Fibroblast of villous mesenchyme (primary cell): ENCODE measurements at places on chromosomes 6 and 20. TPM values are rescaled to one million over a fixed set of nuclear protein-coding genes. Genes with fewer than 3 reads are reported as not detected.

GRCh38 chr6:104017410-104018381 is 842.0 kb downstream of the HACE1 start:
- no peak for DNase-seq

GRCh38 chr20:57251344-57251743 is 15.1 kb downstream of the BMP7 start:
- no peak for DNase-seq

DNA sequence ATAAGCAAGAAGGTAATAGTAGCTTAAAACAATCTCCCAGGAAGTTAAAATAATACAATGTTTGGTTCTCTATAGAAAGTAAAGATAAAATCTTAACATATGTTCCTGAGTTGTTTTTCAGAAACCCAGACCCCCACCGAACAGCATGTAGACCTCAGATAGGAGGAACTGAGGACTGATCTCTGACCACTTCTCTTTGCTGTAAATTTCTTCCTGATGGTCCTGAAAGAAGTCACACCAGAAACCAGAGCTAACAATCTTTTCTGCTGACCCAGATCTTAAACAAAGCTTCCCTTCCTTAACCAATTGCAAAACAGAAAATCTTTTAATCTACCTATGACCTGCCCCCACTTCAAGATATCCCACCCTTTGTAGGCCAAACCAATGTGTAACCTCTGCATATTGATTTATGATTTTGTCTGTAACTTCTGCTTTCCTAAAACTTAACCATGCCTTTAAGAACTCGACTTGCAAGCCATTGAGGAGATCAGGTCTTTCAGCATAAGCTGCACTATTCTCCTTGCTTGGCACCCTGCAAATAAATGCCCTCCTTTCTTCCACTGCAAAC is 21.9 kb upstream of the BEND6 start:
- no peak for DNase-seq

DNA sequence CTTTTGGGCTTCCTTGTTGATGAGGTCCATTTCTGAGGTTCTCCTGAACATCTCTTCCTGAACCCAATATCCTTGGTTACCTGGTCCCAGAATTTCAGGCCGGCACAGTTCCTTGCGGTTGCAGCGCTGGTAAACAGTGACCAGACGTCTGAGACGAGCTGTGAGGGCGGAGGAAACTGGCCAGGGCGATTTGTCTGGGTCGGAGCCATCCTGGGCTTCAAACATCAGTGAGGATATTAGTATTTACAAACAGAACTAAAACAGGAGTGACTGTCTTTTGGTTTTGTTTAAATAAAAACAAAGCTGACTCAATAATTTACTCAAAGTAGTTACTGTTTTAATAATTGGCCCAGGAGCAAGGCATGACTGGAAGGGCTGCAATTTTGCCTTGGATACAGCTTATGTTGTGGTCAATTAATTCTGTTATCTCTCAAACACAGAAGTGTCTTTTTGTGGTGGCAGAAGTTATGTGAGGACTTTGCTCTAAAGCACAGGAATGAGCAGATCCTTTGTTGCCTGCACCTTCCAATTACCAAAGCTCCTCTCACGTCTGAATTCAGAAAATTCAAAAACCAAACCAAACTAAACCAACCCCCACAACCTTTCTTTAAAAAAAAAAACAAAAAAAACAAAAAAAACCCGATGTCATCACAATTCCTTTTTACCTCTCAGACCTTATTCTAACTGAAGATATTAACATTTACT is 58.7 kb upstream of the EMILIN3 start:
- DNase-seq = peak; percentile 76

- no peak for DNase-seq
Observed at GRCh38 chr6:108531332-108531731, 29.4 kb upstream of the FOXO3 start.

- no peak for DNase-seq
Observed at GRCh38 chr6:51490101-51490500, 597.3 kb downstream of the PKHD1 start.

- peak; percentile 84 for DNase-seq
Observed at GRCh38 chr6:80174900-80175572, 68.6 kb downstream of the BCKDHB start.

- peak; percentile 84 for DNase-seq
Observed at GRCh38 chr20:31606804-31607639, 1.9 kb downstream of the ID1 start.

Gene TRIM31
- not detected in 2 replicates for total RNA-seq

Gene F13A1
- under 0.01 TPM in 1 of 2 replicates, not detected in the other for total RNA-seq

Gene GSTA3
- not detected in 2 replicates for total RNA-seq

GRCh38 chr20:38604873-38605303 is 3.3 kb downstream of the ARHGAP40 start:
- DNase-seq = peak; percentile 11

Gene MDFI
- total RNA-seq = not detected in 2 replicates

DNA sequence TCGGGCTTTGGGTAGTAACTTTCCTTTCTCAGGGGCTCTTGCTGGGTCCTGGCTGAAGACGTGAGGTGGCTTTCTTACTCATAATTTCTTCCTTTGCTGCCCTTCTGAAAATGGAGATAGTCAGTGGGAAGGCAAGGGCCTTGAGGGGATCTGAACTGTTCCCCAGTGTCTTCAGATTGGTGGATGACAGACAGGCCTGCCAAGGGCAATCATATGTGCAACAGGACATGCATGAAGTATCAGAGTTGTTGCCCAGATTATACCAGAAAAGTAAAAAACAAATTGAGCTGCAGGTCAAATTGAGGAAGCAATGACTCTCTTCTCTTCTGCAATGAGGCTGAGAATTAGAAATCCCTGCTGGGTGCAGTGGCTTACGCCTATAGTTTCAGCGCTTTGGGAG is 71.6 kb upstream of the PAX1 start:
- no peak for DNase-seq

- no peak for DNase-seq
Observed at GRCh38 chr6:140205795-140206593, 831.5 kb upstream of the CITED2 start.

Gene PKIB
- total RNA-seq = 12.2 and 13.8 TPM in 2 replicates

DNA sequence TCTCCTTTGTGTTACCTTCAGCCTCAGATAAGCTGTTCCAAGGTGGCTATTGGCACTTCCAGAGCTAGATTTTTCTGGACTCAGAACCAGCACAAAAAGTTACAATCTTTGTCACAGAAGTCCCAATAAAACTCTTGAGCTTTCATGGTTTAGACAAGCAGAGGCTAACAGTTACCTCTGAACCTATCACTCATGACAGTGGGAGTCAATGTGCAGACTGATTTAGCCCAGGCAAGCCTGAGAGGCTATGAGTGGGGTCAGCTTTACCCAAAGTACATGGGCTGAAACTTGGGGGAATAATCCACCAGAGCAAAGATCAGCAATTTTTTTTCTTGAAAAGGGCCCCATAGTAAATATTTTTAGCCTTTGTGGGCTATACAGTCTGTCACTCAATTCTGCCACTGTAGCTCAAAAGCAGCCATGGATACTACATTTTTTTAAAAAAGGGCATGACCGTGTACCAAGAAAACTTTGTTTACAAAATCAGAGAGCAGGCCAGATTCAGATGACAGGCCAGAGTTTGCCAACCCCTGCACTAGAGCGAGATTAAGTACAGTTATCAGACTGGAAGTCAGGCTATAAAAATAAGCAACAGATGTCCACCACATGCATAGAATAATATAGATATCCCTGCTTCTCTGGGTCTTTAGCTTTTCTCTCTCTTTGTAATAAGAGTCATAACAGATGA is 20.0 kb downstream of the CCN2 start:
- peak; percentile 86 for DNase-seq

- DNase-seq = no peak
Observed at GRCh38 chr6:125339653-125340052, 37.9 kb upstream of the HDDC2 start.

- DNase-seq = no peak
Observed at GRCh38 chr6:134230087-134230700, 87.7 kb downstream of the SGK1 start.

DNA sequence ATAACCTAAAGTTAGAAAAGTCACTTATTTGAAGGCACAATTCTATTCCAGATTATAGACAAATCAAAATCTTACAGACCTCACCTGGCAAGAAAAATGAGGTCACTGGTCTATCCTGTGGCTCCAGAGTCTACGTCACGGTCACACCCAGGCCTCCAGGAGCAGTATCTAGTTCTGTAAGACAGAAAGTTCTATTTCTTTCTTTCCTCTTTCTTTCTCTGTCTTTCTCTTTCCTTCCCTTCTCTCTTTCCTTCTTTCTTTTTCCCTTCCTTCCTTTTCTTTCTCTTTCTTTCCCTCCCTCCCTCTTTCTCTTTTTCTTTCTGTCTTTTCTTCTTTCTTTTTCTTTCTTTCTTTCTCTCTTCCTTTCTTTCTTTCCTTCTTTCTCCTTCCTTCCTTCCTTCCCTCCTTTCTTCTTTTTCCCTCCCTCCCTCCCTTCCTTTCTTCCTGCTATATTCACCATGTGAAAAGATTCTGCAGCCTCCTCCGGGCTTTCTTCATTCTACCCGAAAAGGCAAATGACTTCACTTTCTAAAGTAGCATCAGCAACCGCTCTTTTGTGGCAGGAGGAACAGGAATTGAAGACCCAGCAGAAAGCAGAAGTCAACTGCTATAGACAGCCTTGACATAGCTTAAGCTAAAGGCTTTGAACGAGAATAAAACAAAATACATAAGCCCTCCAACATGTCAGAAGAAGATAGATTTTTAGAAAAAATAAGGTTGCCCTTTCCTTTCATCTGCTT is 83.9 kb upstream of the SIRPG start:
- DNase-seq = no peak

DNA sequence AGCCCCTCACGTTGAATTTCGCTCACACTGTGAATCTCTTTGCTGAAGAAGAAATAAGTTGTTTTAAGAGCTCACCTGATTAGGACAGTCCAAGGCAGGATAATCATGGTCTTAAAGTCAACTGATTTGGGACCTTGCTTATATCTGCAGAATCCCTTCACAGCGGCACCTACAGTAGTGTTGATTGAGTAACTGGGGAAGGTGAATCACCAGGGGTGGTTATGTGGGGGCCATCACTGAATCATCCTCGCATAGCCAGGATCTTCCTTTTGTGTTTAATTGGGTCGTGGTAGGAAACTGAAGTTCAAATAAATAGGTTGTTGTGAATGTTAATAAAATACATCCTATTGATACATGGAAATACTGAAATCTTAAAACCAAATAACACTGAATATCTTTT is 20.2 kb upstream of the MICA start:
- peak; percentile 24 for DNase-seq

GRCh38 chr6:2793534-2794151 is 28.4 kb downstream of the WRNIP1 start:
- DNase-seq = no peak

DNA sequence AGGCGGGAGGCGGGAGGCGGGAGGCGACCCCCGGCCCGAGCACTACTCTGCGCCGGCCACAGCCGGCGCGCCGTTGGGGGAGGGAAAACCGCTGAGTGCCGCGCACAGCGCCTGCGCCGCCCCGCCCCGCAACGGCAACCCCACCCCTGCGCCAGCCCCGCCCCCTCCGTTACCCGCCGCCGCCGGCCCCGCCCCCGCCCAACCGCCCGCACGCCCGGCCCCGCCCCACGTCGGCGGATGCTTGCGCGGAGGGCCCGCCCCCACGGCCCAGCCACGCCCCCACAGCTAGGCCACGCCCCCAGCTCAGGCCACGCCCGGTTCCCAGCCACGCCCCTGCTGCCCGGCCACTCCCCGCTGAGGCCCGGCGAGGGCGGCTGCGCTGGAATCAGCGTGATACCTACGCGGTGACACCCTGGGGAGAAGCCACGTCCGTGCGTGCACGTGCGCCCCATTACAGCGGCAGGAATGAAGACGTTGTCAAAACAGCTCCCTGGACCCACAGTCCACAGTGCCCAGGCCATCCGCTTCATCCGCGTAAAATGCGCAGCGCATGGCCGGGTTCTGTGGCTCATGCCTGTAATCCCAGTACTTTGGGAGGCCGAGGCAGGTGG is at the start of gene TCFL5:
TSS of gene TCFL5 (minus strand) at position 97 of the 611 bp plus-strand sequence. CDS start 152 bp downstream, outside the sequence.
- peak; percentile 96 for DNase-seq

Gene PPP1R14C
- not detected in 2 replicates for total RNA-seq

GRCh38 chr6:148430897-148431296 is 88.3 kb downstream of the SASH1 start:
- DNase-seq = no peak

GRCh38 chr6:34246563-34247391 is 2.0 kb downstream of the SMIM29 start:
- DNase-seq = peak; percentile 56
